ENCODE measurements at places on chromosomes 5 and 9.

DNA sequence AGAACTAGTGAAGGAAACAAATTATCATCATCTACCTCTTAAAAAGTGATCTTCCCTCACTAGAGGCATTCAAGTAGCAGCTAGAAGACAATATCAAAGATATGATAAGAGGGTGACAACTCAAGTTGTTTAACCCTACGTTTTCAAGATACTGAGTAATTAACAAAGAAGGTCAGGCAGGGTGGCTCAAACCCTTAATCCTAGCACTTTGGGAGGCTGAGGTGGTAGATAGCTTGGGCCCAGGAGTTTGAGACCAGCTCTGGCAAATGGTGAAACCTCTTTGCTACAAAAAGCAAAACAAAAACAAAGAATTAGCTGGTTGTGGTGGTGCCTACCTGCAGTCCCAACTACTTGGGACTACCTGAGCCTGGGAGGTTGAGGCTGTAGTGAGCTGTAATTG lies 408.2 kb upstream of the TUSC1 start:
- DNase-seq: no peak

DNA sequence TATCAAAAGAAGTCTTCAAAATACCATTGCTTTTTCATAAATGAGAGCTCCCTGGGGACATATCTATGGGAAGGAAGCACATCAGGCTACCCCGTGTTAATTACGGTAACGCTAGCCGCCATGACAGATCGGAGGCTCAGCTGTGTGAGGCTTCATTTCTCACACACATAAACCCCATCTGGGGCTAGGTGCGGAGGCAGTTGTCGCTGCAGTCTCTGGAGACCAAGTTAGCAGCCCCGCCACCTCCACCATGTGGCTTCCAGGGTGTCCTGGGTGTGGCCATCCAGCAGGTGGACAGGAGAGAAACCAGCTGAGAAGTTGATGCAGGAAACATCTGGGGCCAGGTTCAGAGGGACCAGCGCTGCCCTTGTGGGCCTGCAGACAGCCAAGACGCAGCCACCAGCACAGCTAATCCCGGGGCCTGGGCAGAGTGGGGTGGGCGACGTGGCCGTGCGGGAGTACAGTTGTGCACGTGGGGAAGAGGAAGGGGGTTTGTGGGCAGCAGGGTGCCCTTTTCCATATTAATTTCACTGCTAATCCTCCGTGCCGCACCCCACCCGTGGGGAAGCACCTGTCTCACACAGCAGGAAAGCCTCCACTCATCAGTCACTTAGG lies 426.5 kb downstream of the IRX1 start:
- DNase-seq: no peak

DNA sequence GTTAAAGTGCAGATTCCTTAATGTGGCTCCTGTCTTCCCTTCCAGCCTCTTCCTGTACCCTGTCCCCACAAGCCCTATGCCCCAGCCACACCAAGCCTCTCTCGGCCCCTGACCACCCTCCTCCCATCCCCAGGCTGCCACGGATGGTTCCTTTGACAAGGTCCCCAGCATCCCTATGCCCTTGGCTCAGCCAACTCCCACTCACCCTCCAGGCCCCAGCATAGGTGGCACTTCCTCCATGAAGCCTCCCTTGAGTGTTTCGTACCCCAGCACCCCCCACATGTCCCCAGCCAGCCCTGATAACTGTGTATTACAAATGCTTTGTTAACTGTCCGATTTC lies 115.5 kb upstream of the TBC1D2 start:
- DNase-seq: no peak

GRCh38 chr9:11235061-11235460 lies 622.3 kb upstream of the PTPRD start:
- no peak for DNase-seq

DNA sequence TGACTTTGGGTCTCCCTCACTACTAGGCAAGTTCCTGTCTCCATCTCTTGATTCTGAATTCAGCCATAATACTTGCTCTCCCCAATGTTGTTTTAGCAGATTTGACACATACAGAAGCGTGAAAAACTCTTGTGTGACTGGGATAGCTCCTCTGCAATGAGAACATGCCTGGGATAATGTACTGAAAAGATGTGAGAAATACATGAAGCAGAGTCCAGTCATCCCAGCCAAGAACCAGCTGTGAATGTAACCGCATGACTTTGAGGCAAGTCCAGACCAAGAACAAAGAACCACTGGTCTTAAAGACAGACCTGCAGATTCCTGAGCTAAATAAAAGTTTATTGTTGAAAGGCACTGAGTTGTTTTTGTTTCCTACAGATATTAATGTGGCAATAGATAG lies 135.0 kb downstream of the NMUR2 start:
- no peak for DNase-seq

GRCh38 chr5:35341189-35341588 lies 110.9 kb upstream of the PRLR start:
- no peak for DNase-seq

Data from NCI-H2081 treated with DMSO at 0.1 percent for 48 hours (cell line).